ENCODE measurements at places on chromosomes 1 and 21.

DNA sequence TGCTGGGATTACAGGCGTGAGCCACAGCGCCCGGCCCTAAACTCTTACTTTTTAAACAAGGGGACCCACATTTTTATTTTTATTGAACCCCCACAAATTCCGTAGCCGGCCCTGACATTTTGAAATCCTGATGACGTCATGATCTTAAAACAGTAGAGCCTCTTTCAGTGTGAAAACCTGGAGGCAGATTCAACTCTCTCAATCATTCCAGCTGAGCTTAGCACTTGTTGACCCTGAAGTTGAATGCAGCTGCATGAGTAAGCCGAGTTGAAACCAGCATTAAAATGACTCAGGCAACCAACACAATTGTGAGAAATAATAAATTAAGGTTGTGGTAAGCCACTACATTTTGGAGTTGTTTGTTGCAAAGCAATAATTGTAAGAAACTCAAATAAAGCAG is 93.9 kb upstream of the ADGRL4 start:
- no peak for DNase-seq

GRCh38 chr1:25566730-25567341 is 23.4 kb downstream of the LDLRAP1 start:
- peak; percentile 56 for DNase-seq

DNA sequence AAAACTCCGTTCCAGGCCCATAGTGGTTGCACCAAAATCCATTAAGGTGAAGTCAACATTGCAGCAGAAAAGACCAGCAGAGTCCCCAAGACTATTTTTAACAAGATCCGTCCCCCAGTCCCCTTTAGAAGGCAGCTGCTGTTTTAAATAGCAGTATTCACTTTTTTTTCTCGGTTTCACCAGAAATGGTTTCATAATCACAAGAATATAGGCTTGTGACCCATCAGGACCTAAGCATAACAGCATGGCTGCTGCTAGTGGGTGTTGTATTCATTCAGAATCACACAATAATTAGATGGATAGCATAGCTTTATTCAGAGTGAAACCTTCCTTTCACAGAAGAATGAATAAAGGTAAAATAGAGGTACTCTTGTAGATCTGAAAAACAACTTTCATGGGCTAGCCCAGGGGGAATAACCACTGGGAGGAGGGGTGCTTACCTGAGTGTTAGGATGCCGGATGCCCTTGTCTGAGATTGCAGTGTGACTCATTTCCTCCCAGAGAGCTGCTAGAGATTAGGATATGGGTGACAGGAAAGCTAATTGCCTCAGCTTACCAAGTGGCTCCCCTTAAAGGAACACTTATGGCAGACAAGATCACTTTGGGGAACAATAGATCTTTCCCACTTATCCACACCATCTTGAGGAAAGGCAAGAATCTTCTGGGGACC is 35.0 kb downstream of the ACKR1 start:
- DNase-seq, result no peak

- no peak for DNase-seq
These were observed 7.6 kb downstream of the NPPA start for GRCh38 chr1:11839727-11840705.

DNA sequence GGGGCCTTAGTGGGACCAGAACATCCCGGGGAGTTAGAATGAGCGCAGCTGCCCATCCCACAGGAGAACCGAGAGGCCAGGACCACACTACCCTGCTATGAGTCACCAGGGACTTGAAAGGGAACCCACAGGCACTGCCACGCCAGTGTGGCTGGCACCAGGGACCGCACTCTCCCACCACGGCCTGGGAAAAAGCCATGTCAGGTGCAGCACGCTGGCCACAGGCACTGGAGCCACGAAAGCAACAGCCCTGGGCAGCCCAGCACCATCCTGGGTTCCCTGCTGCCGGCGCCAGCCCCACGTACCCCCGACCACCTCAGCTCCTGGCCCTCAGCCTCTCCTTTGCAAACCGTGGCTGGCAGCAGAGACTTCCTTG is 14.1 kb upstream of the TMEM240 start:
- no peak for DNase-seq

DNA sequence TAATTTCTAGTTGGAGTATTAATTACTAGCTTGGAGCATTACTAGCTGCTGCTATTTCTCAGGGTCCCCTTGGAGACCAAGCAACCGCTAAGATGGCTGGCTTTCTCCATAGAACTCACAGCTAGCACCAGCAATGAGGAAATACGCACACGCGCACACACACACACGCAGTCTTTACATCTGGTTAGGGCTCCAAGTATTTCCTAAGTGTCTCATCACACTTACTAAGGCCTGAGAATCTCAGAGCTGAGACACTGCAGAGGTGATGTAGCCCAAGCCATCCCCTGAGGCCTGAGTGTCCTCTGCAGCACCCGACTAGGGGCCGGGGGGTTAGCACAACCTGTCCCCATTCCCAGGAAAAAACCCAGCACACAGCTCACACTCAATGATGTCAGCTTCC is 42.5 kb downstream of the ITPKB start:
- no peak for DNase-seq

- no peak for DNase-seq
These were observed 32.2 kb upstream of the MPZL1 start for GRCh38 chr1:167689567-167689920.

- DNase-seq, result no peak
These were observed 33.8 kb downstream of the STIL start for GRCh38 chr1:47280142-47280541.

DNA sequence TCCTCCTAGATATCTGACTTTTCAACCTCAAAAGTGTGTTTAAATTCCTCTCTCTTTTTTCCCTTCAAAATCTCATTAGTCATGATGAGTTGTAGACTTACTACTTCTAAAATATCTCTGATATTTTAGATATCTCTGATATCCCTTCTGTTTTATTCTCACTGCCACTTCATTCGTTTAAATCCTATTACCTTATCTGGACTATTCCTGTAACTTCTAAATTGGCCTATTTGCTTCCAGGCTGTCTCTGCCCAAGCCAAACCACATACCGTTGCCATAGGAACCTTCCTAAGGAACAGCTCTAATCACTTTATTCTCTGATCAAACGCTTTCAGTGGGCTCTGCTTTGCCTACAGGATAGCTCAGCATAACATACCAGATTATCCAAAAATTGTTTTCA is 333.1 kb upstream of the CHRM3 start:
- DNase-seq, result no peak

DNA sequence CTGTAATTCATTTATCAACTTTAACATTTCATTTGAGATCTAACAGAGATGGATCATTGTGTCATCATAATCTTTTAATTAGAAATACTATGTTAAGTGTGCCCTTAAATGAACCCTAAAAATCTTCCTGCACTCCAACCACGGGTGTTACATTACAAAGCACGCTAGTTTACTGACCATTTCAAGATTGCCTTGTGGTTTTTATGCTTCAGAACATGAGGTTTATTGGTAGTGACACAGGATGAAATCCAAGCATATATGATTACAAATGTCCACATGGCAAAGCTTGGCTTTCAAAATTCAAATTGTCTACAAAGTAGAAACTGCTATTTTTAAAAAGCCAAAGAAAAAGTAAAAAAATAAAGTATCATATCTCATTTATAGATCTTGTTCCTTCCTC is 190.4 kb upstream of the USP25 start:
- no peak for DNase-seq

DNA sequence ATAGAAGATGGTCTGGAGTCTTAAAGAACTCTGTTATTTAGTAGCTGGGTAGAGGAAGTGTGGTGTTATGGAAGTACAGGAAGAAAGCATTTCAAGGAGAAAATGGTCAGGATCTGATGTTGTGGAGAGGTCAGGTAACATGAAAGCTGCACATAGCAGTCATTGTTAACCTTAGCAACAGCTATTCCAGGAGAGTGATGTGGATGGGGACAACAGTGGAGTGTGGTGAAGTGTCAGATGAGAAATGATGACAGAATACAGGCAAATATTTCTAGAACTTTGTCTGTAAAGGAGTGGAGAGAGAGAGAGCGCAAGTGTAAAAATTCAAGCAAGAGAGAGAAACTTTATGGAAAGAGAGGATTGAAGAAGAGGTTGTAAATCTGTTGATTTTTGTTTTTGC is 15.6 kb downstream of the TLCD4 start:
- DNase-seq, result no peak

DNA sequence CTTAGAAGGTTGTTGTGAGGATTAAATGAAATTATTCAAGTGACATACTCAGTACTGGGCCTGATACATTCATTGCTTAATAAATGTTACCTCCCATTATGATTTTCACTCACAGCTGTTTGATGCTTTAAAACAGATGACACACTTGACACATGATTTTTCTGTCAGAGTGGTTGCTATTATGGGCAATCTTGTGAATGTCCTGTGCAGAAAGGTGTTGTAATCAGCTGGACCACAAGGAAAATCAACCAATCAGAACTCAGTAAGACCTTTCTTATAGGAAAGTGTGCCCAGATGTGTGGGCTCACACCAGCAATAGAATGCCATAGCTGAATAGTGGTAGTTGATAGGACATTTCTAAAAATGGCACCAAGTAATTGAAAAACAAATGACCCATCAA is 23.5 kb downstream of the GJA5 start:
- no peak for DNase-seq

DNA sequence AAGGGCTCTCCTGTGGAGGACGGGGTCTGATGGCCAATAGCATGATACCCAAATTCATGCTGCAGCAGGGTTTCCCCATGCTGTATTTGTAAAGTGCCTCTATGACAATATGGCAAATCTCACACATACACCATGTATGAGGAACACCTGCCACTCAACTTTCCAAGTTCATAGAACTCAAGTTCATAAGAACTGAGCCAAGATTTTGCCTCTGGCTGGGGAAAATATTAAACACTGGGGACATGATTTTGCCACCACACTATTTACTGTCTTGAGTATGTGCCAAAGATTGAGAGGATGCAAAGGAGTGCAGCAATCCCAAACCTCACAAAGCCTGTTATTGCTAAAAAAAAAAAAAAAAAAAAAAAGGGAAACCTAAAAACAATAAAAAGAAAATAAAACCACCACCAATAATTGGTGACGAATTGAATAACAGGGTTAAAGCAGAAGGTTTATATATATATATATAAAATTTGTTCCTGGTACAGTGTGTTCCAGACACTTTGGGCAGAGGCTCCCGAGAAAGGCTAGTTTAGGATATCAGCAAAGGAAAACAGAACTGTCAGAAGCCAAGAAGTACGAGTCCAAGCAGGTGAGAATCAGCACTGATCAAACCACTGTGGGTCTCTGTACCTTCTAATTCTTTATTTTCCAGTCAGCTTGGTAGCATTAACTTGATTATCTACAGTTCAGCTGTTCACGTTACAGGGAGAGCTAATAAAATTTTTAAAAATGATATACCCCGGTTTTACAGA is 24.3 kb downstream of the ZBTB21 start:
- no peak for DNase-seq

DNA sequence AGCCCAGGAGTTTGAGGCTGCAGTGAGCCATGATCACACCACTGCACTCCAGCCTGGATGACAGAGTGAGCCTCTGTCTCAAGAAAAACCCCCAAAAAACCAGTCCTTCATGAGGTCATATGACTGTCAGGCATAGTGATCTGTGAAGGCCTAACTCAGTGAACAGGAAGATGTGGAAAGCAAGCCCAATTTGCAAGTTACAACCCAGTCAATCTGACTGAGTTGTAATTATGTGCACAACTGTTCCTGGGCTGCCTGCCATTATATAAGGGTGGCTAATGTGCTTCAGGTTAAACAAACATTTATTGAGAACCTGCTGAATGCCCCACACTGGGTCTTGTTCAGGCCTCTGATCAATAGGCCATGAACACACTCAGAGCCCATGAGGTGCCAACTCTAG is 38.2 kb upstream of the KIRREL1 start:
- no peak for DNase-seq

DNA sequence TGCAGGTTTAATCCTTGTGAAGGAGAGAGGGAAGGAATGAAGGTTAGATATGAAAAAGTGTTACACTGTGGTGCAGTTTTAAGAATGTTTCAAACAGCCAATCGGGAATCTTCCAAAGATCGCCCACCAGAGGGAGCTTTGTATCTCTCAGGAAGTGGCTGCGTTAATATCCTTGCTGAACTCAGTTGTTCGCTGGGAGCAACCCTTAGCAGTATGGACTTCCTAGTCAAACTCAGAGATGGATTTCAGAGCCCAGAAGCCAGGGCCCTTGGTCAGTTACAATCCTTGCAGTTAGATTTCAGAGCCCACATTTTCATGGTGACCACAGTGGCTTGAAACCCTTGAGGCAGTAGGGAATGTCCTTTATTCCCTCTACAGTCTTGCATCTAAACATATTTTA is 136.2 kb downstream of the NTNG1 start:
- no peak for DNase-seq

- no peak for DNase-seq
These were observed 139.8 kb downstream of the NCAM2 start for GRCh38 chr21:21137986-21138385.

GRCh38 chr1:183909672-183910071 is 104.8 kb downstream of the RGL1 start:
- no peak for DNase-seq

GRCh38 chr1:247332623-247333361 is 1.1 kb upstream of the ZNF496 start:
- DNase-seq, result peak; percentile 24

DNA sequence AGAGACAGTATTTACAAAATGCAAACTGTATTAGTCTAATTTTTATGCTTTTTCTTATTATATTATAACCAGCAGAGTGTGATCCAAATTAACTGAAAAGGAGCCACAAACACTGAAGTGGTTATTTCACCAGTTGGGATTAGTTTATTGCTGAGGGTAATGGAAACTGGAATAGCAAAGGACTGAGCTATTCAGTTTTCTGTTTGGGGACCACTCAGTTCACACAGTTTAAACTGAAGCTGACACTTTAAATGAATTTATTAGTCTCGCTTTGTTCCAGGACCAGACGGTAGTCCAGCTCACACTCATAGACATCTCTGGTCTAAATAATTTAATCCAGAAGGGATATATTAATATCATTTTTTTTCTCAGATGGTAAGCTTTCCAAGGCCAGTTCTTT is 410.7 kb downstream of the LTN1 start:
- DNase-seq, result no peak

- DNase-seq, result no peak
These were observed 488.6 kb upstream of the RGS18 start for GRCh38 chr1:191669629-191670028.

- no peak for DNase-seq
These were observed 104.8 kb downstream of the EBNA1BP2 start for GRCh38 chr1:43067233-43067745.

- DNase-seq, result no peak
These were observed 59.4 kb downstream of the PAPPA2 start for GRCh38 chr1:176522310-176522845.

GRCh38 chr1:48563021-48563420 is 91.0 kb upstream of the SPATA6 start:
- DNase-seq, result no peak

- no peak for DNase-seq
These were observed 1.2 kb downstream of the MAST2 start for GRCh38 chr1:45804669-45804969.

GRCh38 chr21:28429161-28429560 is 563.5 kb downstream of the LTN1 start:
- DNase-seq, result no peak

GRCh38 chr1:223810586-223810985 is 35.2 kb downstream of the TP53BP2 start:
- DNase-seq, result no peak

GRCh38 chr1:20324704-20325406 is 34.2 kb downstream of the VWA5B1 start:
- no peak for DNase-seq

GRCh38 chr1:94265011-94265422 is 27.6 kb upstream of the ARHGAP29 start:
- DNase-seq, result no peak

All from C1 segment of cervical spinal cord (tissue), 14 donors.